ENCODE measurements at places on chromosomes 7 and 10. TPM values are rescaled to one million over a fixed set of nuclear protein-coding genes. Genes with fewer than 3 reads are reported as not detected.

DNA sequence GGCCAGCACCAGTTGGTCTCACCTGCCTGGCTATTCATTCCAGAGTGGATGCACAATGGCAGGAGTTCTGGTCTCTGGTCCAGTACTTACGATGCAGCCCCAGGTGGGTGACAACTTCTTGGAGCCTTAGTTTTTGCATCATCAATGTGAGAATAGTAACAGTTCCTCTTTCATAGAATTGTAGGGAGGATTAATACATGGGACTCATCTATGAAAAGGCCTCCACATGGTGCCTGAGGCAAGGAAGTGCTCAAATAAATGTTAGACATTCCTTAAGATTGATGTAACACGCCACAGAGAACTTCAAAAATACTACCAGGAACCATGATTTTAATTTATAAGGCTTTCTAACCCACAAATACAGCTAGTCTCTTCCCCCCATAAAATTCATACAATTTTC lies 120.1 kb upstream of the CHST15 start:
- no peak for DNase-seq

DNA sequence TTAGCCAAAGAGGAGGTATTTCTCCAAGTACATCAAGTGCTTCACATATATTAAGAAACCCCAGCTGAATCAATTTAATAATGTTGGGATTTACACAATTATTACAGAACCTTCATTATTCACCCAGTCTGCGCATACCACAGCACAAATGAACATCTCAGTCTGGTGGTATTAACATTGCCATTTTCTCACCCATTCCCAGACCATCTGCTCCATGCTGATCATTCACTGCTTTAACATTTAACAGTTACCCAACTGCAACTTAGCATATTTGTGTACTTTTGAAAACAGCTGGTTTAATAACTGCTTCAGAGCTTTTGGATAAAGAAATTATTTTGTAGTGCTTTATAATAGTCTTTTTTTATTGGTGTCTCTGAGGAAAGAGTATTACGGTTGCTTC lies 1072.1 kb downstream of the NXPH1 start:
- DNase-seq = no peak

DNA sequence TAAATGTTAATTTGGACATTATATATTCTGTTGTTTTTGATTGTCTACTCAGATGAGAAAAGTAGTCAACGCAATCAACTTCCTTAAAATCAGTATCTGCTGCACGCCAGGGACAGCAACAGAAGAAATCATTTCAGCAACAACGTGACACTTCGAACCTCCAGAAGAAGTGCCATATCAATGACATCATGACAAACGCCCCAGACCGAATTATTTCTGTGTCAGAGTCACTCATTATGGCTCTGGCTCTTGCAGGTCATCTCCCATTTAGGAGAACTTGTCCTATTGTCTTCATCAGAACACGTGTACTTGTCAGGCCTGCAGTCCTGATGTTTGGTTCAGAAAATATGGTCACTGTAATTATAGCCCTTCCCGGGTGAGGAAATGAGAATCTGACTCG lies 276.3 kb downstream of the ADARB2 start:
- no peak for DNase-seq

DNA sequence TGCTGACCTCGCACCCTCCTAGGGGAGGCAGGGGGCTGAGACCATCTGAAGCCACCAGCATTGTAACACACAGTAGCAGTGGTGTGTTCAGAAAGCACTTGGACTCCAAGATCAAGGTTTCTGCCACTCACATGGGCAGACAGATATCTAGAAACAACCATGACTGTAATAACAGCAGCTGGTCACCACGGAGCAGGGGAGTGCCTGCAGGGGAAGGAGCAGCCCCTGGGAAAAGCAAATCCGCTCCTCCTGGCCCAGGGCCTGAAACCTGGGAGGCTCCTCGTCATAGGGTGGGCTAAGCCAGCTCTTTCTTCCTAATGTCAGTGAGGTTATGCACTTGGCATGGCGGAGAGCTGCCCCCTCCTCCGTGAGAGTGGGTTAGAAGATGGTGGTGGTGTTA lies 118.4 kb upstream of the INSYN2A start:
- DNase-seq = no peak

DNA sequence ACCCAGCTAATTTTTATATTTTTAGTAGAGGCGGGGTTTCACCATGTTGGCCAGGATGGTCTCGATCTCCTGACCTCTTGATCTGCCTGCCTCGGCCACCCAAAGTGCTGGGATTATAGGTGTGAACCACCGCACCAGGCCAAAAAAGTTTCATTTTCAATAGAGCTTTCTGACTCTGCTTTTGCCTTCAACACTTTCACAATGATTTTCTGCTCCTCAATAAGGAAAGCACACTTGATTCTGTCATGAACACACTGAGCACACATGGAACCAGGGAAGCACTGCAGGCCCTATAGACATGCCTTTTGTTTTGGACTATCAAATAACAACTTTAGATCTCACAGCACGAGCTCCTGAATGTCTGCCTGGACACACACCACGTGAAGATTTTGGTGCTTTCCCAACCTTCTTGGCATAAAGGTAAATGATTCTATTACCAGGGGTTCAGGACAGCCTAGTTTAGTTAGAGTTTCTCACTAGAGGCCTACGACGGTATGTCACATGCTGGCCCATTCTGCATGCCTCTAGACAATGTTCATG lies 8.0 kb downstream of the RRP12 start:
- no peak for DNase-seq

DNA sequence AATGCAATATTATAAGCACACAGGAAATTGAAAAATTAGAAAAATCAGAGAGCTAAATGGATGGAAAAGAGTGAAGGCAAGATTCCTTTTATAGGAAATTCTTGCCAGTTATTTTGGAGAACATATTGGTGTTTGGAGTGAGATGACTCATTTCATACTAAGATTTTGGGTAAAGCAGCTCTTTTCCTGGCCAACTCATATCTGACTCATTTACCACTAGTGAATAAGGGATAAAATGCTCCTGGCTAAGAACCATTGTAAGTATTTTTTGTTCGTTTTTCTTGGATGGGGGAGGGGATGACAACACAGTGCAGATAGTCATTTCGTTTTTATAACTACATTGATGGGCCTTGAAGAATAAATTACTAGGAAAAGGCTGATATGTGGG lies 139.3 kb downstream of the TWIST1 start:
- peak; percentile 42 for DNase-seq

- DNase-seq = peak; percentile 23
These were observed 292.6 kb downstream of the PARD3 start for GRCh38 chr10:34522546-34522945.

GRCh38 chr10:52210161-52210560 lies 103.9 kb upstream of the DKK1 start:
- no peak for DNase-seq

- no peak for DNase-seq
These were observed 48.3 kb downstream of the TMEM270 start for GRCh38 chr7:73909051-73909941.

- DNase-seq = no peak
These were observed 24.3 kb downstream of the LEP start for GRCh38 chr7:128265156-128265905.

LRRD1 gene
- 0.24 TPM for total RNA-seq

PPP1R17 gene
- total RNA-seq = not detected

SCART1 gene
- 0.44 TPM for total RNA-seq

CTNNA3 gene
- total RNA-seq = not detected

Data from glomerular endothelial cell (primary cell).